ENCODE measurements at places on chromosomes 1 and 21.

DNA sequence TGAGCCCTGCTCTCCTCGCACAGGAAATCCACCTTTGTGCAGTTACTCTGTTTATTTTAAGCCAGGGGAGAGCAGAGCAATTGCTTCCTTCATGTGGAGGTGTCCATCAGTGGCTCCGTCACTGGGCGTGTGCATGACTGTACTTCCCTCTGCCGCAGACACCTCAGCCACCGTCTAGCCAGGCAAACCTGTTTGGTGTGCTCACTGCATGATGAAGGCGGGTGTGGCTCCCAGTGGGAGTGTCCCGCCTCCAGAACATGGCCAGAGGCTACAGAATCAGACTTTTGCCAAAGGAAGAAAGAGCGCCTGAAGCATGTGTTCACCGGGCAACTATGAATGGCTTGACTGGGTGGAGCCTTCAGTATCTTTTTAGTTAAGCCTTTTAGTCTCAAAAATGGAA is 26.1 kb upstream of the LAMC2 start:
- H3K27ac ChIP-seq: no peak overlapping the region
- H3K4me3 ChIP-seq: no peak overlapping the region
- peaks cover 17% of the 10 kb centered on the region for H3K4me1 ChIP-seq
- DNase-seq: no peak
- no peaks in the 10 kb centered on the region for H3K27me3 ChIP-seq

- H3K27me3 ChIP-seq: no peaks in the 10 kb centered on the region
- no peaks in the 10 kb centered on the region for H3K36me3 ChIP-seq
- H3K4me1 ChIP-seq: no peaks in the 10 kb centered on the region
- no peak for DNase-seq
- no peak overlapping the region for H3K27ac ChIP-seq
- H3K4me3 ChIP-seq: no peak overlapping the region
Measured at GRCh38 chr1:68429233-68429808, 20.4 kb downstream of the RPE65 start.

- H3K4me1 ChIP-seq: no peaks in the 10 kb centered on the region
- no peak for DNase-seq
- no peaks in the 10 kb centered on the region for H3K36me3 ChIP-seq
- no peak overlapping the region for H3K27ac ChIP-seq
Measured at GRCh38 chr1:41913014-41913413, 5.7 kb downstream of the HIVEP3 start.

DNA sequence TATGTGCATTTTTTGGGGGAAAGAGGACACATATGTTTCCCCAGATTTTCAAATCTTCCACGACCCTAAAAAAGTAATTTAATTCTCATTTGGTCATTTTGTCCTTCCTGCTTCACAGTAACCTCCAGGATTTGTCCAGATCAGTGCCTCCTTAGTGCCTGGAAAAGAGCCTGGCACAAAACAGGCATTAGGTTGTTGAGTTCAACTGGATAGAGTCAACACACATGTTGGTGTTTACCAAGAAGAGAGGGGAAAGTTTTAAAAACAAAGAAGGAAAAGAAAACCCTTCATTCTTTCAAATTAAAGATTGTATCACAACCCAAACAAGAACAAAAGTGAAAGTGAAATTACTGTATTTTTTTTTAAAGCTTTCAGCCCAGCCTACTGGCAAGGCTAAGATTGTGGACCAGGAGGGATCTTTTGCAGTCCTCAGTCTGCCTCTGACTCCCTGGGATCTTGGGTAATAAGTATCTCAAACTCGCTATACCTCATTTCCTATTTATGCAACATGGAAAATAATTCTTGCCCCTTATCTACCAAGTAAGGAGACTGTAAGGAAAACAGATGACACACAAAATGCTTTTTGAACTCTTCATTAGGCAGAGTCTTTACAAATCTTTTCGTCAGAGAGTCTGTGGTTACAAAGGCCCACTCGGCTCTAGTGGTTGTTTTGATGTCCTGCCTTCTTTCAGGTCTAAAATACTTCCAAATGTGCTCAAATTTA is 57.8 kb downstream of the ZNF281 start:
- peak; percentile 94 for DNase-seq
- H3K4me1 ChIP-seq: peaks cover 10% of the 10 kb centered on the region
- H3K4me3 ChIP-seq: peak overlapping the region; percentile 22
- H3K27me3 ChIP-seq: no peaks in the 10 kb centered on the region
- no peaks in the 10 kb centered on the region for H3K36me3 ChIP-seq

- no peak overlapping the region for H3K4me3 ChIP-seq
- H3K27ac ChIP-seq: peak overlapping the region; percentile 36
- H3K27me3 ChIP-seq: no peaks in the 10 kb centered on the region
- DNase-seq: no peak
Measured at GRCh38 chr1:2393471-2393877, 1.8 kb downstream of the RER1 start.

GRCh38 chr1:204074274-204075138 is 1.6 kb downstream of the SOX13 start:
- H3K4me3 ChIP-seq: peak overlapping the region; percentile 71
- peaks cover 17% of the 10 kb centered on the region for H3K4me1 ChIP-seq
- H3K27me3 ChIP-seq: no peaks in the 10 kb centered on the region

GRCh38 chr1:201625226-201625761 is 86.4 kb downstream of the NAV1 start:
- H3K4me3 ChIP-seq: no peak overlapping the region
- peak; percentile 98 for DNase-seq
- H3K27me3 ChIP-seq: no peaks in the 10 kb centered on the region
- peaks cover 21% of the 10 kb centered on the region for H3K4me1 ChIP-seq
- H3K36me3 ChIP-seq: peaks cover 5% of the 10 kb centered on the region

- DNase-seq: no peak
- H3K27ac ChIP-seq: no peak overlapping the region
- no peaks in the 10 kb centered on the region for H3K27me3 ChIP-seq
- no peak overlapping the region for H3K4me3 ChIP-seq
Measured at GRCh38 chr1:180160357-180160756, 5.7 kb downstream of the QSOX1 start.

DNA sequence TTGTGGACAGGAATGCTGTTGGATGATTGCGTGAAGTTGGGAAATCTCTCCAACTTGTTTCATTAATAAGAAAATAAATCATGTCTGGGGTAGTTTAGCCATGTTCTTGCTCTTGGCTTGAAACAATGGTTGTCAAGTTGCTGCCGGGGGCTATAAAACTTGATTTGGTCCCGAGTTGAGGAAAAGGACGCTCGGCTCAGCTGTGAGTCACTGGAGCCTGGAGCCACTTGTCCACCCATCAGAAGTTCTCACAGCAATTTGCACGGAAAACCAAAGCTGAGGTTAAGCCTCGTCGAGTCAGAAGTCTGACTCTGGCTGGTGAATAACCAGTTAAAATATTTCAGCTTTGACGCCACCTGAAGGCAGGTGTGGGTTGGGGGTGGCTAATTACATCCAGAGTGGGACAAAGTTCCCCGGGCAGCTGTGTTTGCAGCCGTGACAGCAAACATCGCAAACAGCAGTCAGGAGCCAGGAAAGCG is 19.7 kb upstream of the RIPK4 start:
- H3K36me3 ChIP-seq: no peaks in the 10 kb centered on the region
- no peak overlapping the region for H3K27ac ChIP-seq
- peaks cover 3% of the 10 kb centered on the region for H3K27me3 ChIP-seq
- no peaks in the 10 kb centered on the region for H3K4me1 ChIP-seq
